H4 (cell line): ENCODE measurements at places on chromosomes 12 and 14.

GRCh38 chr14:36096090-36096489 is 80.4 kb downstream of the PTCSC3 start:
- no peak for DNase-seq

DNA sequence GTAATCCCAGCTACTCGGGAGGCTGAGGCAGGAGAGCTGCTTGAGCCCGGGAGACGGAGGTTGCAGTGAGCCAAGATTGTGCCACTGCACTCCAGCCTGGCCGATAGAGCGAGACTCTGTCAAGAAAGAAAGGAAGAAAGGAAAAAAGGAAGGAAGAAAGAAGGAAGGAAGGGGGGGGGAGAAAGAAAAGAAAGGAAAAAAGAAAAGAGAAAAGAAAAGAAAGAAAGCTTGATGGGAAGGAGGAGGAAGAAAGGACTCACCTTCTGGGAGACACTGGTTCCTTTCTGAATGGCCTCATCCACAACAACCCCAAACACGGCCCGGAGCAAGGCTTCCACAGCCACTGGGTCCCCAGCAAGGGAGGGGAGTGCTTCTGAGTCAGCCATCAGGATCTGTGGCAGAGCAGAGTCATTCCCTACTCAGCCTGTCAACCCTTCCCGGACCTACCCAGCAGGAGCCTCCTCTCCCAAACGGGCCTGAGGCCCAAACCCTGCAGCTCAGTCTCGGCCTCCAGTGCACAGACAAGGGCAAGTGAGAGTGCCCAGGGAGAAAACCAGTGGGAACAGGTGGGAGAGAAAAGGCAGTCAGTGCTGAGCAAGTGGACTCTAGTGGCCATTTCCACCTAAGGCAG is 7.3 kb upstream of the ZNF740 start:
- no peak for DNase-seq

DNA sequence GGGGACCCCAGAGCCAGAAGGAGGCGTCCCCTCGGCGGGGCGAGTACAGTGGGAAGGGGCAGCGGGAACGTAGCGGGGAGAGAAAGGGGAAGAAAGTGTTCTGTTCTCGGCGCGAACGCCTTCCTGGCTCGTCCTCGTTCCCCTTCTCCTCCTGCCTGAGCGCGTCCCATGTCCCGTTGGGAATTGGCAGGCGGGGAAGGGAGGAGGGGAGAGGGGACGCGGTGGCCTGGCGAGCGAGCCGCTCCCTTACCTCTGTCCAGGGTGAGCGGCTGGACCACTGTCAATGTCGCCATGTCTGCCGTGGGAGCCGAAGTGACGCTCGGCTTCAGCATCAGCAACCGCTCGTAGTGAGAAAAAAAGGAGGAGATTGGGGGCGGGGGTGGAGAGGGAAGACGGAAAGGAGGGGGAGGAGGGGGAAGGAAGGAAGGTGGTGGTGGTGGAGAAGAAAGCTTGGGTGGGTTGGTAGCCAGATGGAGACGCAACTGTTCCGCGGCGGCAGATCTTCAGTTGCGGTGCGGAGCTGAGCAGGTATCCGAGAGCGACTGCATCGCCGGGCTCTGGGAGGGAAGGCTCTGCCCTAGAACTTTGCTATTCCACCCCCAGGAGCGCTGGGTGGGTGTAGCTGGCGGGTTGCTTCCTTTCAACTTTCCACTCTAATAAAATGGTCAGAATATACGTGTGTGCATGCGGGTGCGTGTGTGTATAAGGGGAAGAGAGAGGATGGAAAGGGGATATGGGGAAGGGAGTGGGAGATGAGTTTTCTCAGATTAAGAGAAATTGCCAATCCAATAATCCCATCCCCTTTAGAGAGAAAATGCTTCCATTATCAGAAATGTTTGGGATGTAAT is at the start of gene LIN7A:
LIN7A (minus strand) TSS at position 544 of the 848 bp plus-strand sequence; CDS start at position 332, 212 bp downstream.
- peak; percentile 11 for DNase-seq

DNA sequence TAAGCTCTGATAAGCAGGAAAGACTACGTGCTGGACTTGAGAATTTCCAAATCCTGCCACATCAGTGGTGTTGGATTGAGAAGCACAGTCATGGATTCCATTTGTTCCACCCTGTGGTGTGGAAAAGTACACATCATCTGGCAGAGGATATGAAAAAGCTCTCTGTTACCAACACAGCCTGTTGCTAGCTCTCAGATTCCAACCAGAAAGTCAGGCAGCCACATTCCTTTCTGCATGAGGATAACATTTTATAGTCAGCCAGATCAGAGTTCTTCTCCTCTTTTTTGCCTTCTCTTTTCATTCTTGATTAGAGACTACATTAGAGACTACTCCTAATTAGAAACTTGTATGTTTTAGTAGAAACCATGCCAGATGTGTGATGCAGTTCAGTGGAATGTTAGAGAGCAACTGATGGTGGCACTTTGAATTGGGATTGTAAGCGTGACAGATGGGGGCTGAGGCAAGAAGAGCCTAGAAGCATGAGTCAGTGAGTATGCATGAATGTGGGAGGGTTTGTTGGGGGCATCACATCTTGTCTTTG is 61.2 kb upstream of the STXBP6 start:
- peak; percentile 89 for DNase-seq

- DNase-seq = no peak
Observed at GRCh38 chr12:61098031-61098580, 1162.1 kb upstream of the USP15 start.

GRCh38 chr14:100028990-100029677 is 36.1 kb upstream of the EVL start:
- no peak for DNase-seq

DNA sequence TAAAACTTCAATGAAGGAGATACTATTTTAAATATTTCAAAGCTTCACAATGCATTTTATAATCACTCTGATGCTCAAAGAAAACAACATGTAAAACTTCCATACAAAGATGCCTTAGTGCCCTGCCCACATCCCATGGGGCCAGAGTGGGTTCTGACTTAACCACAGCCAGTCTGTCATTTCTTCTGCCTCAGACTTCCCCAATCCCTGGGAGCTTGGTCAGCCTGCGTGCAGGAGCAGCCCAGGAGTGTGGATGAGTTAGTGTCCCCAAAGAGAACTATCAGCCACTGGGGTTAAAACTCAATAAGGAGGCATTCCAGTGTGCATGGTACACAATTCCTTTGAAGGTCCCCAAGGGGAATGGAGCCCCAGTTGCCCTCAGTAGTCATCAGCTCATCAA is 100.3 kb downstream of the PTCSC3 start:
- no peak for DNase-seq

GRCh38 chr12:94026596-94026995 is 121.8 kb upstream of the PLXNC1 start:
- no peak for DNase-seq

DNA sequence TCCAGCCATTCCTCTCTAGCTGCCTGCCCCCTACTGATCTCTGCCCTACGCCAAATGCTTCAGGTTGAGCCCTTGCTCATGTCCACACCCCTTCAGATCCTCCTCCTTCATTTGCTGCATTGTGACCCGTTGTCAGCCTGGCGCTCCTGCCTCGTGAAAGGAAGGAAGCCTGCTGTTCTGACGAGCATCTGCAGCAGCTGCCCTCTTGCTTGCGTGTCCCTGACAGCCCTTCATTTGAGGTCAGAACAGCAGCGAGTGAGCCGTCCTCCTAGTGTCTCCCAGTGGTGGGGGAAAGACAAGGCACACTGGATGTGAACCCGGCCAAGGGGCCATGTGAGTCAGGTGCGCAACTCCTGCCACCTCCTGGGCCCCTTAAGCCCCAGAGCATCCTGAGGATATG is 3.0 kb upstream of the PIANP start:
- no peak for DNase-seq

DNA sequence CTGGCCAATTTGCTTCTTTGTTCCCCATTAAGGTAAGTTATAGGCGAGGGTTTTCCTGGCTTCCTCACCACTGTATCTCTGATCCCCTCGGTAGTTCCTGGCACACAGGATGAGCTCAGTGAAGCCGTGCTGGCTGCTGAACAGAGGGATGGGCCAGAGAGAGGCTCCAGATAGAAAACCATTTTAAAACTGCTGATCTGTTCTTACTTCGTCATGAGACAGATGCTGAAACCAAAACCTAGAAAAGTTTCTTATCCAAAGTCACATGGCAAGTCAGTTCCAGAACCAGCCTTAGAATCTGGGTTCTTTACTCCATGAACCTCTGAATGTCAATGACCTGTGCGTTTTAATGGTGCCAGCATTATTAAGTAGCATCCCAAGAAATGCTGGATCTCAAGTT is 76.3 kb upstream of the RIN3 start:
- DNase-seq = no peak

DNA sequence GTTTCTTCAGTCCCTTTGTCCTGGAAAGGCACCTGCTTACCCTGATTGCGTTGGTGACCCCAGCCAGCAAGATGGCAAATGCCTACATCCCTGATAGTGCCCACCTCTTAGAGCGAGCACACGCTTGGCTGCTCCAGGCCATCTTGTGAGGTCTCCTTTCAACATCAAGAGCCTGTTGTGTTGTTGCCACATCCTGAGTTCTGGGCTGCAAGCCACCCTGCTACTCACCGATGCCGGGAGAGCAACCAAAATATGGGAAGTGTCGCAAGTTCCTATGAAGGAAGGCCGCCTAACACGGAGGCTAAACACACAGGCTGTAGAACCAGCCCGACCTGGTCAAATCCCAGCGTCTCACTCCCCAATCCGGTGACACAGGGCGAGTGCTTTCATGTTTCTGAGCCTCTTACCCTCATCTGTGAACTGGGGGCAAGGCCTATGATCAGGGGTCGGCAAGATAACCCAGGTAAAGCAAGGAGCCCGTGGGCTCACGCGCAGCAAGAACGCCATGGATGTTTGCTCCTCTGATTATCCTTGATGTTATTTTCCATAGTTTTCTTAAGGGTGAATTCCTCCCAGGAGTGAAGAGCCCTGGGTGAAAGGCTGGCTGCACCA is 98.4 kb downstream of the LGMN start:
- DNase-seq = no peak

- DNase-seq = no peak
Observed at GRCh38 chr14:104104076-104104901, 18.8 kb downstream of the ASPG start.

GRCh38 chr14:63283884-63284248 is 34.9 kb downstream of the GPHB5 start:
- no peak for DNase-seq

GRCh38 chr14:22634233-22634900 is 9.8 kb downstream of the OR6J1 start:
- DNase-seq = no peak

DNA sequence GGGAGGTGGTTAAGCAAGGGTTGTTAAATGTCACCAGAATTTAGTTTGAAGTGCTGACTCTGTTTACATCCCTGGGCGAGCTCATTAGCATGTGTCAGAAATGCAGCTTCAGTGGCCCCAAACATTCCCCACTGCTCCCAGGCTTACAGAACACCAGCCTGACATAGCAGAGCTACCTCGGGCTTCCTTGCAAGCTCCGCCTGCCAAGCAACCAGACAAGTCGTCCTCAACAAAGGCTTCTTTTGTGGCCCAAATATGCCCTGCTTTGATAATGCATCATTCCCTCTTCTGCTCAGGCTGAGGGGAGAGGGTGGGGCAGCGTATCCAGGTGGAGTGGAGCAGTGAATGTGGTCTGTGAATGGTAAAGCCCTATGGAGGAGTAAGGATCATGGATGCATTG is 28.0 kb downstream of the ERH start:
- DNase-seq = no peak

- peak; percentile 29 for DNase-seq
Observed at GRCh38 chr12:56839915-56840325, 76.8 kb downstream of the HSD17B6 start.

- DNase-seq = no peak
Observed at GRCh38 chr12:81588235-81589008, 170.7 kb downstream of the PPFIA2 start.

DNA sequence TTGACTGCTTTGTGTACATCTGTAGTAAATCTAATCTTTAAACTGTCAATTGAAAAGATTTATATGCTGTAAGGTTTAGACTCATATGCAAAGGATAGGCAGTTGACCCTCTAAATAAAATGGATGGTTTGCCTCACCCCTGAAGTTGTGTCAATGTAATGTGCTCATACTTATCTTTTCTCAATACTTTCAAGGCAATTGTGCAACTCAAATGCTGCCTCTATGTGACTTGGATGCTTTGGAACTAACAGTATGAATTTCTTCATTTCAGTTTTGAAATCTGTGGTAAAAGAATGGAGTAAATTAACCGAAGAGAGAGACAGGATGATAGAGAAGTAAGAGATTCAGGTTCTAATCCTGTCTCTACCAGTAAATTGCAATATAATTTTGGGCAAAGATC is 9.7 kb downstream of the PDE6H start:
- no peak for DNase-seq

- DNase-seq = no peak
Observed at GRCh38 chr14:55441286-55441685, 870 bp upstream of the TBPL2 start.

- DNase-seq = no peak
Observed at GRCh38 chr12:61011767-61012423, 1248.3 kb upstream of the USP15 start.

DNA sequence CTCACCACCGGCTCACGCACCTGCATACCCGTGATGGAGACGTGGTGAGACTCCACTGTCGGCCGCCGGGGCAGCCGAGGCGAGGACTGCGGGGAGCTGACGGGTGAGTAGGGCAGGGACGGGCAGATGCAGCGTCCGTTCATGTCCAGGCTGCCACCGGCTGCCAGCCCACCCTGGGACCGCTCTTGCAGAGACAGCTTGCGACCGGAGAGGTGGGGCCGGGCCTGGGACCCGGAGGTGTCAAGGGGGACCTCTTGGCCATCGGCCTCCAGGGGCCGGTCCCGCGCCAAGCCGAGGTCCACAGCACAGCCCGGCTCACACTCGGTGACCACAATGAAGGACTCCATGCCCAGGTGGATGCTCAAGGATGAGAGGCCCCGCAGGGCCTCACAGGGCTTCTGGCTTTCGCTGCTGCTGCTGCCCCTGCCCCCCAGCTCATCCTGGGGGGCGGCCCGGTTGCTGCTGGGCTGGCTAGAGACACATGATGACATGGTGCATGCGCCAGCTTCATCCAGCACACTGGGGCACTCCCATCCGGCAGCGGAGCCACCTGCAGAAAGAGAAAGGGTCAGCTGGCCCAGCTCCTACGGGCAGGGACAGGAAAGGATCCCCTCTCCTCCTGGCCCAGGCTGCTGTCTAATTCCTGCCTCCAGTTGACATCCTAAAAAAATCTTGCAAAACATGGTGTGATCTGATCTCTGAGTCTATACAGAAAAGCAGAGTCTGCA is 22.3 kb downstream of the CAMKK2 start:
- DNase-seq = no peak

DNA sequence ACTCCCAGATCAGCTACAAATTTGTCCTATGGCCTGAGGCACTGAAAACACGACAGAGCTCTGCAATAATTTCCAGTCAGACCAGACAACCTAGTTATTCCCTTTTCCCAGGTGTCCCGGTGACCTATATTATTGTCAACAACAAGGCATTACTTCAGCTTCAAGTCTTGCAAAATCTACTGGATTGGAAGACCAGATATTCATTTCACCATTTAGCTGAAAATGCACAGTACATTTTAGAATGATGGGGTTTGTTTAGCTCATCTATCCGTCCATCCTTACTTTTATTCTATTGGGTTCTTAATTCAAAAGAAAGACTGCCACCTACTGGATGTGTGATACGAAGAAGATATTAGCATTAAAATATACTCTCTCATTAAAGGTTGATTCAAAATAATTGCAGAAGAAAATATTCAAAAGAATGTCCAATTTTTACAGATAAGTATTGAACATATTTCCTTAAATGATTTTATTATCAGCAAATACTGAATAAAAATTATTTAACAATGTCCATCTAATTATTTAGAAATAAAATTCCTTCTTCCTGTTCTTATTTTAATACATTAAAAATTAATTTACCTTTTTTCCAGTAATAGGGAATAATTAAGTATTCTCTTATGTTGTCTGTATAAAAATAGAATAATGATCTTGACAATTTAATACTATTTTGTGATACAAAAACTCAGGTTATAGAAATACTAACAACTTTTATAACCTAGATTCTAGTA is 244.9 kb upstream of the LRIG3 start:
- peak; percentile 57 for DNase-seq

- DNase-seq = no peak
Observed at GRCh38 chr12:97680751-97681150, 218.1 kb downstream of the RMST start.
